ENCODE measurements at places on chromosomes 1 and 21. TPM values are rescaled to one million over a fixed set of nuclear protein-coding genes. Genes with fewer than 3 reads are reported as not detected.

The MSTO1 gene
- total RNA-seq, result 6.0 TPM

The RGS8 gene
- not detected for total RNA-seq

The FAM229A gene
- total RNA-seq, result 16.4 TPM

- no peak for DNase-seq
Observed at GRCh38 chr1:162276493-162276892, 100.2 kb downstream of the SPATA46 start.

GRCh38 chr1:117447661-117448060 lies 80.4 kb downstream of the MAN1A2 start:
- no peak for DNase-seq

GRCh38 chr1:5709976-5710375 lies 282.2 kb downstream of the NPHP4 start:
- no peak for DNase-seq

- DNase-seq, result no peak
Observed at GRCh38 chr1:14969006-14969405, 184.5 kb upstream of the TMEM51 start.

- DNase-seq, result no peak
Observed at GRCh38 chr1:95384567-95384966, 150.6 kb downstream of the RWDD3 start.

DNA sequence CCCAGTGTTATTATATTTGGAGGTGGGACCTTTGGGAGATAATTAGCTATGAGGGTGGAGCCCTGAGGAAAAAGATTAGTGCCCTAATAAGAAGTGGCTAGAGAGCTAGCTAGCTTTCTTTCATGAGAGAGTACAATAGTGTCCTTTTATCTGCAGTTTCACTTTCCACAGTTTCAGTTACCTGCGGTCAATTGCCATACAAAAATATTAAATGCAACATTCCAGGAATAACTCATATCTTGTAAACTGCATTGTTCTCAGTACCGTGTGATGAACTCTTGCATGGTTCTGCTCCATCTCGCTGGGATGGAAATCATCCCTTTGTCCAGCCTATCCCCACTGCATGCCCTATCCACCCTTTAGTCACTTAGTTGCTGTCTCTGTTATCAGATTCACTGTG lies 201.6 kb downstream of the RWDD3 start:
- no peak for DNase-seq

DNA sequence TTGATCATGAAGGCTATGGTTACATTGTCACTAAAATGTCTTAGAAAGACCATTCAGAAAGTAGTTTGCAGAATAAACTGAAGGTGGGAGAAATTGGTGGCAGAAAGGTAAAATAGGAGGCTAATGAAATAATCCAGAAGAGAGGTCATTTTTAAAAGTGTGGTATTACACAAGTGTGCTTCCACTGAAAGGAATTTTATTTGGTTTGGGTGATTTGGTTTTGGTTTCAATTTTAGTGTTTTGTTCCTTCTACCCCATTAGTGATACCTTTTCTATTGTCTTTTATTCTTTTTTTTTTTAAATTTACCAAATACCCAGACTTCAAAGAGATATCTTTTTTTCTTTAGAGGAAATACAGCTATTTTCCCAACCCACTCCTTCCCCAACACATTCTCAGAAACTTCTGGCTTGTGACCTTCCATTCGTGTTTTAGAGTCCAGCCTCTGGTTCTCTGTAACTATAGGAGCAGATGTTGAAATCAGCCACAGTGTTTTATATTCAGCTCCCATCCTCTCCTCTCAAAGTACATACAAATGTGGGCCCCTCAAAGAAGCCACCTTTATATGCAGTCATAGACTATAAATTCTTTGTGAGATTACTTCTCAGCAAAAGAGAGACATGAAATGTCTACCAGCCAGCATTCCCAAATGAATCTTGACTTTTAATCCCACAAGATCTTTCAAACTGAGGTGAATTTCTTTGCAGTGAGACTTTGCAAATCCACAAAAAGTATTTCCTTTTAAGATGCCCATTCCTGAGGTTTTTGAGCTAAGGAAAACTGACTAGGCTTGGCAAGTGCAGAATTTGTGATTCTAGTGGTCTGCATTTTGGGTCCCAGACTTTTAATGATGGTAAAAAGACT lies 42.0 kb upstream of the PALMD start:
- no peak for DNase-seq

- no peak for DNase-seq
Observed at GRCh38 chr1:71919811-71920509, 362.4 kb downstream of the NEGR1 start.
